ENCODE measurements at places on chromosomes 12 and 14. TPM values are rescaled to one million over a fixed set of nuclear protein-coding genes. Genes with fewer than 3 reads are reported as not detected.

The HOXC13 gene
- not detected for total RNA-seq

The OASL gene
- 12.7 TPM for total RNA-seq

The TMBIM6 gene
- total RNA-seq: 654 TPM

DNA sequence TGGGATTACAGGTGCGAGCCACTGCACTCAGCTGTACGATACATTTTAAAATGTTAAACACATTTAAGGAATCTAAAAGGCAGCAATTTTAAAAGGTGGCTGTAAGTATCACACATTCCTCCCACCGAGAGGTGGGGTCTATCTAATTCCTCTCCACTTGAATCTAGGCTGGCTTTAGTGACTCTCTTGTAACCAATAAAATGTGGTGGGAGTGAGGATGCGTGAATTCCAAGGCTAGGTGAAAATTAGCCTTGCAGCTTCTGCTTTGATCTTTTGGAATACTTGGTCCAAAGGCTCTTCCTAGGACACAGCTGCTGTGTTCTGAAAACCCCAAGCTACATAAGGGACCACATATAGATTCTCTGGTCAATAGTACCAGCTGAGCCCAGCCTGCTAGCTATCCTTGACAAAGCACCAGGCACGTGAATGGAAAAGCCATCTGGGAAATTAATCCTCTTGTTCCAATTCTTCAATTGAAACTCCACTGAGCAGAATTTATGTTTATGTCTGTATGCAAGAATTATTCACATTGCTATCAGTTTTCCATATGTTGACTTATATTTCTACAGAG, 8.8 kb upstream of the GPRC5D start:
- H3K4me3 ChIP-seq: no peak overlapping the region
- DNase-seq: no peak
- H3K36me3 ChIP-seq: no peaks in the 10 kb centered on the region
- no peaks in the 10 kb centered on the region for H3K4me1 ChIP-seq
- H3K27me3 ChIP-seq: no peaks in the 10 kb centered on the region

DNA sequence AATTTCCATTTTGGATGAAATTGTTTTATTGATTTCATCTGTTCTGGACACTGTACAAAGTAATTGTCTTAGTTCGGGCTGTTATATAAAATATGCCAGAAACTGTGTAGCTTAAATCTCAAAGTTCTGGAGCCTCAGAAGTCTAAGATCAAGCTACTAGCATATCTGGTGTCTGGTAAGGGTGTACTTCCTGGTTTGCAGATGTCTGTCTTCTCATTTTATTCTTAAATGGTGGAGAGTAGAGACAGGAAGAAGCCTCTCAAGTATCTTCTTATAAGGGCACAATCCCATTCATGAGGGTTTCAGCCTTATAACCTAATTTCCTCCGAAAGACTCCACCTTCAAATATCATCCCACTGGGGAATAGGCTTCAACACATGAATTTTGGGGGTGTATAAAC, 51.3 kb downstream of the MON2 start:
- H3K4me3 ChIP-seq: no peak overlapping the region
- no peak for DNase-seq

- no peaks in the 10 kb centered on the region for H3K27me3 ChIP-seq
- H3K4me3 ChIP-seq: no peak overlapping the region
- H3K4me1 ChIP-seq: no peaks in the 10 kb centered on the region
- no peak for DNase-seq
Measured at GRCh38 chr14:101620031-101620788, 58.9 kb downstream of the DIO3 start.

DNA sequence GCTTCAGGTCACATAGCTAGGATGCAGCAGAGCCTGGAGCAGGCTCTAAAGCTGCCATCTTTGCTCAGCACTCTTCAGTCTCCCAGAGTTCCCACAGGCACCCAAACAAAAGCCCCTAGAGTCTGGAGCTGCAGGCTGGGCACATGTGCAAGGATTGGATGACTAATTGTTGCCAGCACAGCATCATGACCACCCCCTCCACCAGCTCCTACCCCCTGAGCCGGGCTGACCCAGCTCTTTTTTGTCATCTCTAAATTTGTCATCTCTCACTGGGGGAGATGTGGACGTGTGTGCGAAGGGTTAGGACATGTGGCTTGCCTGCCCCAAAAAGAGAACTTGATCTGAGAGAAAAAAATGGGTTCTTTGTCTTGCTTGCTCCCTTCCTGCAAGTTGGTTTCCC, 4.3 kb upstream of the MMP19 start:
- peaks cover 9% of the 10 kb centered on the region for H3K4me1 ChIP-seq
- H3K36me3 ChIP-seq: no peaks in the 10 kb centered on the region
- H3K4me3 ChIP-seq: no peak overlapping the region
- no peak for DNase-seq

GRCh38 chr14:55855751-55856150, 262.5 kb upstream of the PELI2 start:
- no peaks in the 10 kb centered on the region for H3K4me1 ChIP-seq
- no peak for DNase-seq
- H3K27me3 ChIP-seq: no peaks in the 10 kb centered on the region
- H3K36me3 ChIP-seq: no peaks in the 10 kb centered on the region
